ENCODE measurements at places on chromosomes 6 and 20.

DNA sequence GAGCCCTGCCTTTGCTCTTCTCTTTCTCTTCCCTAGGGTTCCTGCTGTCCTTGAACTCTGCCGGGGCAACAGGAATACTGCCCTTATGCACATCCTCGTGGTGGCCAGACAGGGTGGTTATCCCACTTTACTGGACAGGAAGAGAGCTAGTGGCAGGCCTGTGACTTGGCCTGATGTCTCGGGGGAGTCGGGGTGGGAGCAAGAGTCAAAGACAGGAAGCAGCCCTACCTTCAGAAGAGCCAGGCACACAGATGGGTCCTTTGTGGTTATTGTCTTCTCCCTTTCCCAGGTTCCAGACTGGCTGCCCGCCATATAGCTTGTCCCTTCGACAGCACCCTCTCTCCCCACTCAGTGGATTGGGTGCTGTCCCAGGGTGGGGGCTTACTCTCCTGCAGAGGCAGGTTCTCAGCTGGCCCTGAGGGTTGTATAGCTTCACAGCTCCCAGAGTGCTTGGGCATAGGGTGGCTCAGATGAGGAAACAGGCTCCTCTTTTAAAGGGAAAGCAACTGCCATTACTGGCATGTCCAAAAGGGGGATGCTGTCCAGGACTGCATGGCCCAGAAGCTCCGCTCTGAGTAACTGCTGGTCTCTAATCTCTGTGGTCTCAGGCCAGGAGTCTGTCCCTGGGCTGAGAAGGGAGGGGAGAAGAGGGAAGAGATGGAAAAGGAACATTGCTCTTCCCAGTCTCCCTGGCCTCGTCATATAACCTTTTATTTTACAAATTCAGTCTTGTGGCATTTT is 17.3 kb downstream of the PLCG1 start:
- no peak for DNase-seq

DNA sequence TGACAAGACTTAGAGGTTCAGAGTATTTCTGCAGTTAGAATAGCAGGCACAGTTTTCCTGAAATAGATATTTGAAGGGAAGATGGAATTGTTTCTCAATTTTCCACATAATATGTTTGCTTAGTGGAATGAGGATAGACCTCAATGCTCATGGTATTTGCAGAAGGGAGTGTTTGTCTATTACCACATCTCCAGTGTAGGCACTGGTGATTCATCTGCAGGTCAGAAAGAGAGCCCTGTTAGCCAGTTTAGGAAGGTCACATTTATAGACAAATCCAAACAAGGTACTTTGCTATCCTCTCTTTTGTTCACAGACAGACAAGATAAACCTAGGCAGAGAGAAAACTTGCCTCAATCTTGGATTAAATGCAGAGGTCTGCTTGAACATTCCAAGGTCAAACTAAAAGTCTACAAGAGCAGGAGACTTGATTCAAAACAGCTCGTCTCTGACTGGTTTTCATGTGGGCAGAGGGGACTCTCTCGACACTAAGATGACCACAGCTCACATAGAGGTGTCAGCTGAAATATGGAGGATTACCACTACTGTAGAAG is 22.8 kb downstream of the ISM1 start:
- DNase-seq = no peak

GRCh38 chr6:22949967-22950366 is 380.6 kb downstream of the HDGFL1 start:
- DNase-seq = no peak

DNA sequence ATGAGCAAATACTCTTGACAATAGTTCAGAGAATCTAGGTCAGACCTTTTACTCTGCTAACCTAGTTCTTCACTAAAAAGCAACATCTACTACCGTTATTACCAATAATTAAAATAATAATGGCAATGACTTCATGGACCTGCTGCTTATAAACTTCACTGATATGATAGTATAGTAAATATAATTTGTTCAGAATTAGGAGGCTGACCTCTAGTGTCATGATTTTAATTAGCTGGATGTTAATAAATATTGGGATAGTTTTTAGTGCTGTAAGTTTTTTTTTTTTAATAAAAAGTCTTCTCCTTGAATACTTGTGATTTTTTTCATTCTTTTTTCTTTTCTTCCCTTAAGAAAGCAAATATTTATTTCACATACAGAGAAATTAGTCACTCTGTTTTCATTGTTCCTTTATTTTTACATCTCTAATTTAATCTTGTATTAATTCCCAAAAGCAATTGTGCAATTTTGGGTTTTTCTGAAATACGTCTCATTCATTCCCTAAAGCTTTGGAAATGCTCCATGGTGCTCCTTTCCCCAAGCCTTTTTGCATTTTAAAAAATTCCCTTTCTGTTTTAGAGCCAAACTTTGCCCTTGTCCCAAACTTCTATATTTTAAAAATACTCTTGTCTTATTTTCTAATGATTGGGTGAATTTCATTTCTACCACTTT is 46.6 kb upstream of the UST start:
- DNase-seq = no peak

- no peak for DNase-seq
Observed at GRCh38 chr6:98840385-98840784, 6.0 kb downstream of the POU3F2 start.

GRCh38 chr6:110089323-110089722 is 90.1 kb downstream of the WASF1 start:
- DNase-seq = no peak

DNA sequence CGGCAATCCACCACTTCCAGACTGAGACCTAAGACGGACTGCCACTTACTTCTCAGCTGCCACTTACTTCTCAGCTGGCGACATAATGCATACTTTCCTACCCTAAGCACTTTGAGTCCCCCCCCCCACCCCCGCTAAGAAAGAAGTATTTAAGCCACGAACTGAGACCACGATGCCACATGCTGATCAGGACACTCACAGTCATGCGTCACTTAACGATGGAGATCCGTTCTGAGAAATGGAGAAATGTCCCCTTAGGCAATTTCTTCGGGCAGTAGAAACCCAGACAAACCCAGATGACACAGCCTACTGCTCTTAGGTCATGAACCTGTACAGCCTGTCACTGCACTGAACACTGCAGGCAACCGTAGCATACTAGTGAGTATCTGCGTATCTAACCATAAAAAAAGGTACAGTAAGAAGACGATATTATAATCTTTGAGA is 690 bp downstream of the IFNGR1 start:
- no peak for DNase-seq

GRCh38 chr6:91020744-91021143 is 433.9 kb upstream of the MAP3K7 start:
- no peak for DNase-seq

DNA sequence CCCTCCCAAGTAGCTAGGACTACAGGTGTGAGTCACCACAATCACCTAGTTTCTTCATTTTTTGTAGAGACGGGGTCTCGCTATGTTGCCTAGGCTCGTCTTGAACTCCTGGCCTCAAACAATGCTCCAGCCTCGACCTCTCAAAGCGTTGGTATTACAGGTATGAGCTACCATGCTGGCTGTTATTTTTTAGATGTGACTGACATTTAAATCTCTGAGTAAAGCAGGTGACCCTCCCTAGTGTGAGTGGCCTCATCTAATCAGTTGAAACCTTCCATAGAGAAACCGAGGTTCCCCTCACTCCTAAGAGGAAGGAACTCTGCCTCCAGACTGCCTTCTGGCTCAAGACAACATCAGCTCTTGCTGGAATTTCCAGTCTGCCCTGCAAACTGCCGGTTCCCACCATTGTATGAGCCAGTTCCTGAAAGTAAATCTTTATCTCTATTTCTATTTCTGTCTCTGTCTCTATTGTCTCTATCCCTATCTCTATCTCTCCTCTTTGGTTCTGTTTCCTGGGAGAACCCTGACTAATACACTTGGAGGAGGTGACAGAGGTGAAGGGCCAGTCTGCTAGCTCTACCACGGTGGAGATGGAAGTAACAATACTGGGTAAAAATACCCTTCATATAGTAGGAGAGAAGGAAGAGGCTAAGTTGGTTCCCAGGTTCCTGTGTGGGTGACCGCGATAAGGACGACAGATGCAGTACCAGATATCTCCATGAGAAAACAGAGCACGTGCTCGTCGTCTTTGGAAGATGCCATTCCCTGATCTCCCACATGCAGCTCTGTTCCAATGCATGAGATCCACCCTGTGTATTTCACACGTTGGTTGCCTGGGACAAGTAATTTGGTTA is 81.0 kb downstream of the MYB start:
- DNase-seq = no peak

DNA sequence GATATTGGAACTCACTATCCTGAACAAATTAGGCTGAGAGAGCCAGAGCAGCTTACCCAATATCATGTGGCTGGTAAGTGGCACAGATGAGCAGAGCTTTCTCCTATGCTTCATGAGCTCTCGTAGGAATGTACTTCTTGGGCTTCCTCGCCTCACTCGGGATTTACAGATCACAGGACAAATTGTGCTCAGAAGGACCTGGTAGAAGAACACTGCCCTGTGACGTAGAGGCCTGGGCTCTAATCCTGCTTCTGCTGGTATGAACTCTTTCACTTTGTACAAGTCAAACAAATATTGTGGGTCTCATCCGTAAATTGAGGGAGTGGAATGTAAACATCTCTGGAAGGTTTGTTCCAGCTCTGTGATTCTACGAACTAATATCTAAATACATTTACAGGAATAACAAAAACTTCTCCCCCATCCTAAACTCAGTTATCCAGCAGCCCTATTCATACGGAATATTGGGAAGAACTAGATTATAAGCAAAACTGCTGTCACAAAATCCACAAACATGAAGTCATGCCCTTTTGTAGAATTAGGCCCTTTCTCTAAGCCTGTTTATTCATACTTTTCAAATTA is 187.6 kb downstream of the CLIC5 start:
- no peak for DNase-seq

GRCh38 chr6:7313505-7314165 is 636 bp upstream of the SSR1 start:
- no peak for DNase-seq

GRCh38 chr6:132751306-132751705 is 6.4 kb downstream of the VNN2 start:
- no peak for DNase-seq

- no peak for DNase-seq
Observed at GRCh38 chr20:18775633-18776032, 38.0 kb upstream of the SCP2D1 start.

- no peak for DNase-seq
Observed at GRCh38 chr20:36179170-36179945, 24.8 kb downstream of the EPB41L1 start.

- no peak for DNase-seq
Observed at GRCh38 chr20:59729506-59729905, 125.2 kb downstream of the PHACTR3 start.

GRCh38 chr6:38499529-38500096 is 140.1 kb downstream of the BTBD9 start:
- no peak for DNase-seq

- no peak for DNase-seq
Observed at GRCh38 chr6:144723431-144723830, 438.3 kb downstream of the UTRN start.

DNA sequence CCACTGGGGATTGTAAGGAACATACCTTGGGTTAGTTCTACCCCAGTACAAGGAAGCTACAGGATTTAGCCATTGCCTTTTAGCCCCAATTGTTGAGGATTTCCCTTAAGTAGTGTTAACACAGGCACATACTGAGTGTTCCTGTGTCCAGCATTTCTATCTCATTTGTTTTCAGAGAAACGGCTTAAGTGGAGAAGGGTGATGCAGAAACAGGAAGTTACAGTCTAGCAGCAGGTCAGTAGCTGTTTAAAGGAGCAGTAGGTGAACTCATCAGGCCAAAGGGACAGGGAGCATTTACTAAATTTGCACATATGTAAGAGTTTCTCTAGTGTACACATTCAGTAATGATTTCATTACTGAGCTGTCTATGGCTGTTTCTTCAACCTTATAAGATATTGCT is 644.2 kb upstream of the GJE1 start:
- no peak for DNase-seq

- no peak for DNase-seq
Observed at GRCh38 chr6:50965495-50965894, 146.8 kb downstream of the TFAP2B start.

DNA sequence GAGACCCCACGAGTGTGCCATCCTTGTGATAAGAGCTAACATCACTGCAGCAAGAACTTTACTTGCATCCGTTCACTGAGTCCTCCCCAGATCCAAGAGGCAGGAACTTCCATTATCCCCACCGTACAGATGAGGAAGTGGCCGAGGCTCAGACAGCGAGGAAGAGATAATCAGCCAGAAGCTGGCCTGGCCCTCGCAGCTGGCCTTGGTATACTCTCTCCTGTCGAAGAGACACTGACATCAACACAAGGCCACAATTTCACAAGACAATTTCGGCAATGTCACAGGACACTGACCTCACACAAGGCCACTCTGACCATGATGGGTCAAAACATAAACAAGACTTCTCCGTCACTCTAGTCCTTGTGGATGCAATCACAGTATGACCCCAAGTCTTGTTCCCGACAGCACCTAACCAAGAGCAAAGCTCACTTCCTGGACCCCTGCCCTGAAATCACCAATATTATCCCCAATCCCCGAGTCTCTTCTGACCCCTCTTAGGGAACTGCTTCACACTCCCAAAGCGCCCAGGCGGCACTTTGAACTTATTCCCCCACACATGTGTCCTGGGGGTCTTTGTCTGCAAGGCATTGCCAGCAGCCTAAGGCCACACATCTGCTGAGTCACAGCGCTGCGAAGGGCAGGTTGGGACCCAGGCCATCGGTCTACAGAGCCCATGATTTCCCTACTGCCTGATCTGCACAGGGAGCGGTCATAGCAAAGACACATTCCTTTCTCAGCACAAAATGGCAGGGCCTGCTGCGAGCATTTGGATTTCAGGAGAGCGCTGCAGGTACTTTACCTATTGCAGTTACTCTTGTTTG is 14.8 kb upstream of the VAPB start:
- no peak for DNase-seq

GRCh38 chr6:128474481-128474880 is 45.9 kb downstream of the PTPRK start:
- DNase-seq = no peak

DNA sequence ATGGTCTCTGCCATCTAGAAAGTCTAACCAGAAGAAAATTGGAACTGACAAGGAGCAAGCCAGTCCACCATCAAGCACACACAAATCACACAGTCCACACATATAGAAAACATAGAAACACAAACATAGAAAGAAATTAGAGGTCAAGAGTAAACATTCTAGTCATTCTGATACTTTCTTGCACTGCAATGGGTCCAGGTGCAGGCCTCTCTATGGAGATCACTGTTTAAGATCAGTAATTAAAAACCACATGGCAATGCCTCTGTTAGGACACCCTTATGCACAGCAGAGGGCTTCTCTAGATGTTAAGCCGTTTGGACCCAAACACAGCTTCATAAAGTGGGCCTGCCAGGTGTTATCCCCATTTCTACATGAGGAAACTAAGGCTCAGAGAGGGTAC is 42.8 kb upstream of the SLC22A23 start:
- DNase-seq = no peak

- DNase-seq = no peak
Observed at GRCh38 chr6:78693835-78694234, 173.5 kb upstream of the IRAK1BP1 start.

GRCh38 chr6:26420688-26421171 is 18.7 kb downstream of the BTN3A1 start:
- DNase-seq = no peak

DNA sequence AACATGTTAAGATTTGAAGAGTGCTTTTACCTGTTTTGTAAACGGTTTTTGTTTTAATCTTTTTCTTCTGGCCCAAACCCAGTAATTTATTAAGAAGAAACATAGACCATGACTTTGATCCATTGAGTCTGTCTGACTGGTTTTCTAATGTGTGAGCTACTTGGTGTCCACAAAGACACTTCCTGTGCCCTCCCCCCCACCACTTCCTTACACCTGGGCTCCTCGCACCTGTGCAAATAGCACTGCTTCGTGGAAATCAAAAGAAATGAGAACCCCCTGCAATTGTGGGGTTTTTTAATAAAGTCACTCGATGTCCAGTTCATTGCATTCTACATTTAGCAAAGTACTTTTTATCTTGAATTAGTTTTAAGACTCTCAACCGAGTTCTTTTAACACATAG is 65.5 kb downstream of the SMOC2 start:
- DNase-seq = no peak
